ENCODE measurements at places on chromosomes 7 and 10.

- DNase-seq = no peak
Measured at GRCh38 chr10:104250371-104250770, 4.3 kb upstream of the GSTO1 start.

GRCh38 chr10:124742413-124743190, 1.6 kb downstream of the FAM53B start:
- no peak for DNase-seq

DNA sequence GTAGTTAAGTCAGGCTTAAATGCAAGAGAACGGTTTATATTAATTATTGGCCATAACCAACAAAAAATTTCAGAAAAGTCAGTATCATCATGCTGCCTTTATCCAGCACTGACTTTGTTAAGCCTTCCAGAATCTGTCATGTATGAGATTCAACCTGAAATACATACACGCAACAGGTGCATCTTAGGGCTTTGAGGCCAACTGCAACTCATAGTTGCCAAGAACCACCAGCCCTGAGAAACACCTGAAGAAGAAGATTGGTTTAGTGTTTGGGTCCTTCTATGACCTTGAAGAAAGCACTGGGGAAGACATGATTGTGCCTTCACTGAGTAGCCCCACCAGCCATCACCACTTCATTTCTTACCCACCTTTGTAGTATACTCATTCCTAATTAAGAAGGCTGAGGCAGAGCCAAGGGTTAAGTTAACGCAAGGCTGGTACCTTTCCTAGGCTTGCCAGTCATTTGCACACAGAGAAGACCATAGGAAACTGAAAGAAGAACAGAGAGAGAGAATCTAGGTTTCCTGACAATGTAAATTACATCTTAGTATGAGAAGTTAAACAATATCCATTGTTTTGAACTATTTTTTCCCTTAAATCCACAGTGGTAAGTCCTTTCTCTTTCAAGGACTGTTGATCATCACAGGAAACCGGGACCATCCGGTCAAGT, 200.1 kb upstream of the PRKCQ start:
- no peak for DNase-seq

GRCh38 chr7:132815696-132816311, 239.5 kb upstream of the PLXNA4 start:
- DNase-seq = no peak

- DNase-seq = no peak
Measured at GRCh38 chr7:47827871-47828270, 120.4 kb downstream of the PKD1L1 start.

DNA sequence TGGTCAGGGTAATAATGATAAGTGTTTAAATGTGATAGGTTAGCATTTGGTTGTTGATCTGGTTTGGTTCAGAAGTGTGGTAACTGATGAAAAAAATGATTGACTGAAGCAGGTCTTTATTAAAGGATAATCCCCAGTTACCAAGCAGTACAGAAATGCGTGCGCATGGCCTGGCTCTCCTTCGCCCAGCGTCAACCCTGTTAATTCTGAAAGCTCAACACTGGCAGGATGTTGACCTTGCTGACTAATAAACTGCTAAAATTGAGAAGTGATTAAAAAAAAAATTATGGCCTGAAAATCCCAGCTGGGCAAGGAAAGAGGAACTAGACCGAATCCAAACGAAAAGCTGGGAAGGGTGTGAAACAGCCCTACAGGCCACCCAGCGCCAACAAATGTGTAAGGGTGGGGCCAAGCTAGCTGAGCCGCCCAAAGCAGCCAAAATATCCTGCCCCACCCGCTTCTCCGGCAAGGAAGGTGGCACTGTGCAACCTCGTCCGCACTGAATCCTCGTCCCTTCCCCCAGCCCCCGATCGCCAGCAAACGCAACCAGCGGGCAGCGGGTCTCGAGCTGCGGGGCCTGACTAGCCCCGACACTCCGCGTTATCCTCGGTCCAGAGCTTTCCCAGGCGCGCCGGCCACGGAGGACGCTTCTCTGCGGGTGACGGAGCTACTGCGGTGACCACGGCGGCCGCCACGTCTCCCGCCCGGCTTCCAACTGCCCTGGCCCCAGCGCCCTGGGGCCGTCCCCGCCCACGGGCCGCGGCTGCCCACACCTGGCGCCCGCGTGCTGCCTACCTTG, 561 bp downstream of the SHTN1 start:
- peak; percentile 1 for DNase-seq

DNA sequence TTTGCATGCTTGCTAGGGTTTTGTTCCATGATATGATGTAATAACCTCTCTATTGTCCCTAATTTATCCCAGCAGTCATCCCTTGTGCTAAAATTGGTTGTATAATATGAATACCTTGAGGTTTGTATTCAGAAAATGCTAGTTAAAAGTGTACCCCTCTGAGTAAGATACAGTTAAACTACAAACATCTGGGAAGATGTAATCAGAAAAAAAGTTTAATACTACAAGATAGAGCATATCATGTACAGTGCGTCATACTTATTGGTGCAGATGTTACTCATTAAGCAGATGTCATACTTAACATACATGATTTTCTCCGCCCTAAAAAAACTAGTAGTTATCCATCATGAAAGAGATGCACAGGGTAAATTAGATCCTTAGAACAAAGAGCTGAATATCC, 336.1 kb upstream of the KCND2 start:
- no peak for DNase-seq

- DNase-seq = no peak
Measured at GRCh38 chr7:91330191-91330808, 66.1 kb downstream of the FZD1 start.

DNA sequence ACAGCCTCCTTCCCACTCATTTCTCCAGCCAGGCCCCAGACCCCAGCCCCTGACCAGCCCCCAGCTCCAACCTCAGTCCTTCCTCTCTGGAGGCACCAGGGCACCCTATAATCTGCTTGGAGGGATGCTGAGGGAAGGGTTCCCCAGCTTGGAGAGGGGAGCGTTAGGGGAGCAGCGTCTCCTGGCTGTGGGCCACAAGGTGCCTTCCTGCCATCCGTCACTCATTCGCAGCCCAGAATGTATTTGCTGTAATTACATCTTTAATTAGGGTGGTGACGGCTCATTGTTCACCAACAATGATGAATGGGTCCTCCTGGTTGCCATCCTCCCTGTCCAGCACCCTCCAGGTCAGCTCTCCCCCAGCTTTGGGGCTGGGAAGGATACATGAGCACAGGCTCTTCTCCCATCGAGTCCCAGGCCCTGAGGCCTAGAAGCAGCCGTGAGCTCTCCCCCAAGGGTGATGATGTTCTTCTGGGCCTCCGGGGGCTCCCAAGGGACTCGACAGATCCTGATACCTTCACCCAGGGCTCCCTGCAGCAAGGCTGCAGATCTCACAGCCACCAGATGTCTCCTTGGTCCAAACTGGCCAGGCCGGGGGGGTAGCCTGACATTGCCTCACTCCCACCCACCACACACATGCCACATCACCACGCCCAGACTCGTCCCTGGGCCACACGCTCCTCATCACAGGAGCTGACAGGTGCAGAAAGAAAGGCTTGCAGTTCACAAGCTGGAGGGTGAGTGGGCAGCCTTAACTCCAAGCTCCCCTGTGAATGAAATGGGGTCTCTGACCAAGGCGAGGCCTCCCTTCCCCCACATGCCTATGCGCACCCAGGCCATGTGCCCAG, 26.8 kb downstream of the POLL start:
- no peak for DNase-seq

DNA sequence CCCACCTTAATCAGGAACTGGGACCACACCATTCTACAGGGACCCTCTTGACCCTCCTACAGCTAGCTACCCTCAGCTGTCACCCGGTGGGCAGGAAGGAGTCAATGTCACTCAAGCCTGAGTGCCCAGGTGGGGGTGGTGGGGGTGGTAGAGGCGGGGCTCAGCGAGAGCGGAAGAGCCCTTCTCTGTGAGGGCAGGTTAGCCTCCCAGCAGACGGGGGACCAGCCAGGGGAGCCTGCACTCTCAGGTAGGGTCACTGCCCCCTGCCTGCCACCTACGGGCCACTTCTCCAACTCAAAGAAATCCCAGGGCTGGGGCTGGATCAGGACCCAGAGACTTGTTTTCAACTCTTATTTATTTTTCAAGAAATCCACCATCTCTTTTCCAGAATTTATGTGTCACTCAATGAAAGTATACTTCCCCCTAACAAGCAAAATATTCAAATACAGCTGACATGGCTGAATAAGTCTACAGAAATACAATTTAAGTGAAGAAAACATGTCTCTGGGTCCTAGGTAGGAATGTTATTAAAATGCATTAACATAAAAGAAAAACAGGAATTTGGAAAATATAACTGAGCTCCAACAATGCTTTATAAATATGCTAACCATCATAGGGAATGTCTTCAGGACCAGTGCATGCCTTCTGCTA, 63.4 kb upstream of the DDC start:
- DNase-seq = no peak

DNA sequence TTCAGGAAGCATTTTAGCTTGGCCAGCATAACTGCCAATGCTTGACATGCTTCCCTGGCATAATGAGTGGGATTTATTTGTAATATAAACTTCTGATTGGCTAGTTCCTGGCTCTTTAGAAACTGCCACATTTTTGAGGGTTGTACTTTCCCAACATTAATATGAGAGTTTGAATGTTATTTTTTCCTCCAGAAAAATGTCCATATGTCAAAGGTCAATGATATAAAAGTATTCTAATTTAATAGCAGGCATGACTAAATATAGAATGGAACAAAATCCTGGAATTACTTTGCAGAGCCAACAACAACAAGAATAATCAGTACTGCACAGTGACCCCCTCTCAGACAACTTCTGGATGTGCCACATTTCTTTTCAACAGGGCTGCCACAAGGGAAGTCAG, 352.6 kb downstream of the PRPF18 start:
- DNase-seq = no peak

DNA sequence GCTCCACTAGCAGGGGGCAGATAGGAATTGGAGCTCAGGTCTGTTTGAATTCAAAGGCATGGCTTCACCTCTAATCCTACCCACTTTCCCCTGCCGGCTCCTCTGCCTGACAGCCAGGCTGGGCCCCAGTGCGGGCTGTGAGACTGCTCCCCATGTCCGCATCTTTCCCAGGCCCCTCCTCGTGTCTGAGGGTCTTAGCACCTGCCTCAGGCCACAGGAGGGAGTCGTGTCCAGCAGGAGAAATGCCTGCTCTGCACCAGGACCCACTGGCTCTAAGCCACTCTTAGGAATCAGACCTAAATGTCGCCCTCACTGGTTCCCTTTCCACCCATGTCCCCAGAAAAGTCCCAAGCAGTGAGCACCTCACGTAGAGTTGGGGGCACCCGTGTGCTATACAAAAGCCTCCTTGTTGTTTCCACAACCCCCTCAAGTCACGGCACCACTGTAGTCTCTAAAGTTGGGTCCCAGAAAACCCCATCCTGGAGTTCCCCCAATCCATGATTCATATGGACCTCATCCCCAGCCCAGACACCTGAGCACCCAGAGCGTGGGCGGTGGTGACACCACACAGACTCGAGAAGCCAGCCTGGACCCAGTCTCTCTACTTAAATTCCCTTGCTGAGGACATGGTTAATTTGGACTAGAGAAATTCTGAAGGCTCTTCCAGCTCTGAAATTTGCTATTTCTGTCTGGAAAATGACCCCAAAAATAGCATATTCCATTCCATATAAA, 466.4 kb upstream of the ZMIZ1 start:
- DNase-seq = no peak

GRCh38 chr7:123961771-123962170, 36.7 kb downstream of the SPAM1 start:
- no peak for DNase-seq

DNA sequence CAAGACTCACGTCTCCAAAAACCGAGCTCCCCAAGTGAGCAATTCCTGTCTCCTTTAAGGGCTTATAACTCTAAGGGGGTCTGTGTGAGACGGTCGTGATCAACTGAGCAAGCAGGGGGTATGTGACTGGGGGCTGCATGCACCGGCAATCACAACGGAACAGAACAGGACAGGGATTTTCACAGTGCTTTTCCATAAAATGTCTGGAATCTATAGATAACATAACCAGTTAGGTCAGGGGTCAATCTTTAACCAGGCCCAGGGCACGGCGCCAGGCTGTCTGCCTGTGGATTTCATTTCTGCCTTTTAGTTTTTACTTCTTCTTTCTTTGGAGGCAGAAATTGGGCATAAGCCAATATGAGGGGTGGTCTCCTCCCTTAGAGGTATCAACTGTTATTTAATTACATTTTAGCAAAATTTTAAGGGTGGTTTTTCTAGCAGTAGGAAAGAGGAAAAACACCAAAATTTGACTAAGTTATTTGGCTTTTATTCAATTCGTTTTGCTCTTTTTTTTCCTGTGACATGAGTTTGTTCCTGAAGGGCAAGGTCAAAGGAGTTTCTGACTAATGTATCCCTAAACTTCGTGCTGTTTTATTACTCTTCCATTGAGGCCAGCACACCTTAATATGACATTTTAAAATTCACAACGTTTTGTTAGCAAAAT, 121.4 kb upstream of the SEC61G start:
- no peak for DNase-seq

All from T-helper 2 cell (primary cell).